ENCODE measurements at places on chromosomes 5 and 9.
A peak's percentile ranks its signal among the peaks of the same experiment; 100 is the strongest.

DNA sequence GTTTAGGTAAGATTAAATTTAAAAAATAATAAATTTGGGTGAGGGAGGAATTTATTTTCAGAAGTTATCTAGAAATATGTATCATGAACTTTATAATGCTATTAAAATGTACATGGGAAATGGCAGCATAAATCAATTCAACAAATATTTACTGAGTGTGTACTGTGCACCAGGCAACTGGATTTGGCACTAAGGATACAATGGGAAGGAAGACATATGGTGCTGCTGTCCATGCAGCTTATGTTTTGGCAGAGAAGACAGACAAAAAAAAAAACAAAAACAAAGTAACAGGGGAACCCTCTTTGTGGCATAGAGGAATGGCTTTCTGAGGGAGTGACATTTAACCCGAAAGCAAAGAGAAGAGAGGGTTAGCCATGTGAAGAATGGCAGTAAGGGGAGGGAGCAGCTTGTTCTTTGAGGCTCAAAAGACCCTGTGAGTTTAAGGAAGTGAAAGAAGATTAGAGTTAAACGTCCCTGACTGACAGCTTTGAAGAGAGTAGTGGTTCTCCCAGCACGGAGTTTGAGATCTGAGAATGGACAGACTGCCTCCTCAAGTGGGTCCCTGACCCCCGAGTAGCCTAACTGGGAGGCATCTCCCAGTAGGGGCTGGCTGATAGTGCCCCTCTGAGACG is 23.9 kb downstream of the CNTRL start:
- DNase-seq, result no peak

DNA sequence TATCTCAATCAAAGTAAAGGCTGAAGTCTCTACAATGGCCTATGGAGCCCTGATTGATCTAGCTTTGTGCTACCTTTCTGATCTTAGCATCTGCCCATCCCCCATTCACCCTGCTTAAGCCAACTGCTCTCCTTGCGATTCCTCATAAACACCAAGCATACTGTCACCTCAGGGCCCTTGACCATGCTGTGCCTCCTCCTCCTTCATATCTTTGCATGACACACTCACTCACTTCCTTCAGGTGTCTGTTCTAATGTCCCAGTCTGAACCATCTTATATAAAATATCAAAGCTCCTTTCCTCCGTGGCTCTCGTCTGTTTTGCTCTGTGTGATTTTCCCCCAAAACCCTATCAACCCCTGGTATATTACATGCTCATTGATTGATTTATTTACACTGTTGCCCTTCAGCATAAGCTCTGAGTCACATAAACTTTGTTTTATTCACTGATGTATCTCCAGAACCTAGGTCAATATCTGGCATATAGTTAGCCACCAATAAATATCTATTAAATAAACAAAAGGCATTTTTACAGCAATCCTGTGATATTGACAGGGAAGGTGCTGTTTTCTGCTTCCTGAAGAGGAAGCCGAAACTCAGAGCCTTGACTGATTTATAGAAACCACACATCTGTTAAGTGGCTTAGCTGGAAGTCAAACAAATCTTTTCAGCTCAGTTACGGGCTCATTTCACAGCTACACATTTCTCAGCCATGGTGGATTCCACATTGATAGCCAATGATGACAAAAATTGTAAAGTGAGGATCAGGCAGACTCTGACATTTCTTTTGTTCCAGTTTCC is 103.6 kb downstream of the BOD1 start:
- no peak for DNase-seq

GRCh38 chr5:133730866-133731265 is 118.5 kb upstream of the FSTL4 start:
- DNase-seq, result no peak

GRCh38 chr5:148956477-148957385 is 106.1 kb downstream of the SH3TC2 start:
- DNase-seq, result no peak

DNA sequence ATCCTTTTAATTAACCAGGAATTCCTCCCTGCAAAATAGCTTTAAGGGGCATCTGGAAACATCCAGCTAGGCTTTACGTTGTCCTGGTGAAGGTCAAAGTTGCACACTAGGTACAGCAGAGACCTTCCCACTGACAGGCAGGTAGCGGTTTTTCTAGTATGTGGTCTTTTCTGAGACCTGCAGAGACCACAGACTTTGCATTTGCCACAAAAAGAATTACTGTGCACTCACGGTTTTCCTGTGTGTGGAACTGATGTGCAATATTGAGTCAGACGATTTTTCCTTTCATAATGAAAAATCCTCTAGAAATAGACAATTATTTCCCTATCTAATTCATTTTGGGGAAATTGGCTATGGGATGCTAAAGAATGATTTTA is 417.0 kb upstream of the ADAMTSL1 start:
- DNase-seq, result no peak

GRCh38 chr5:112931473-112931872 is 9.4 kb upstream of the REEP5 start:
- no peak for DNase-seq

DNA sequence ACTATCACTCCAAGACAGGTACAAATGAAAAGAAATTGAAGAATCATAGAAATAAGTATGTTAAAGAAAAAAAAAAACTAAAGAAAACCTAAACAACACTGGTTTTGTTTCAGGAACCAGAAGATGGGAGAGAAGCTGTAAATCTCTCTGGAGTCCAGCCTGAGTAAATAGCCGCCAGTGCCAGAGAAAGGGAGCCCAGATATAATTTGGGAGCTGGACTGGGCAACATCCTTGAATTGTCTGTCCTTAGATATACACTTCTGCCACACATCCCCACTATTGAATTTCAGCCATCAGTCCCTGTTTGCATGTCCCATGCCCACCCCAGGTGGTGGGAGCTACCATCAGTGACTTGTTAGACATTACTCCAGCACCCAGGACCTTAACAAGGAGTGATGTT is 979.6 kb downstream of the DTWD2 start:
- DNase-seq, result no peak

GRCh38 chr5:13749766-13750165 is 194.7 kb downstream of the DNAH5 start:
- DNase-seq, result no peak

DNA sequence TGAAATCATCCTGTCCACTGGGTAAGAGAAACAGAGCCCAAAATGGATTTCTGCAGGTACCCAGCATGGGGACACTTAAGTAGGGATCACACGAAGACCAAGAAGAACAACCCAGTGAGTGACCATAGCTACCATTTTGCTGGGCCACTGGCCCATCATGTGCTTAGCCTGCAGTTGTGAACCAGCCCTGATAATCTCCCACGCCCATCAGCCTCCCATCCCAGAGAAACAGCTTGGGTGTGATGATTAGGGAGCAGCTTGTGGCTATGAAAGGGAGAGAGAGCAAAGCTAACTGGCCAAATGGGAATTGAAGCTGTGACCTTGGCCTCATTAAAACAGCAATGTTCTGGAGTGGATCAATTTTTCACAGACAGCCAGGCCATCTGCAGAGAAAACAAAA is 138.5 kb downstream of the SLC24A2 start:
- DNase-seq, result no peak

DNA sequence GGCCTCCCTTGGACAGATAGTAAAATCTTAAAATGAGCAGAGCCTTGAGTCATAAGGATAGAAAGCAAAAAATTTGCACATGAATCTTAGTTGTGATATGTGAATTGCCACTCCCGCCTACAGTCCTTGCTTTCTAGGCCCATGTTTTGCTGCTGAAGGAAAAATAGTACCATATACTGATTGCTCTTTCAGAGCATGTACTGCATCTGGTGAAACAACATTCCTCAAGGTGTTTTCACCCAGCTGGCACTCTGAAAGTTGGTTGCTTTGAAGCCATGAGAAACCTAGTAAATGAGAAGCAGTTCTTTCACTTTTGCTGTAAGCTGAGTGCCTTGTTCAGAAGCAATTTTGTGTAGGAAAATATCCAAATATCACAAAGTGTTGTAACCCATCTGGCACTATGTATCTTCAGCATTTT is 10.3 kb downstream of the CDC37L1 start:
- DNase-seq, result no peak

DNA sequence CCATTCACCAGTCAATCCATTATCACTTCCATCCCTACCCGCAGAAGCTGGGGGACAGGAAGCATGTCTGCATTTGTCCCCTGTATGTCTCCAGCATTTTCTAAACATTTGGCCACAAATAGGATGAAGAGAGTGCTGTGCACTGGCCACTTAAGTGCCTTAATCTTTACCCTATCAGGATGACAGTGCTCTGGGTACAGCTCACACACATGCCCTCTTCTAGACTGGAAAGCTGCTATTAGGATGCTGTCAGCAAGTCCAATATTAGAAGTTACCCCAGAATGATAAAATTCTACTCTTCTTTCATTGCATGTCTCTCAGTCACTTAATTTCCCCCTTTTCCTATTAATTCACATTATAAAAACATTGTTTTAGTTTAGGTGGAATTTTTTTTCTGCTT is 168.4 kb downstream of the RASEF start:
- no peak for DNase-seq

DNA sequence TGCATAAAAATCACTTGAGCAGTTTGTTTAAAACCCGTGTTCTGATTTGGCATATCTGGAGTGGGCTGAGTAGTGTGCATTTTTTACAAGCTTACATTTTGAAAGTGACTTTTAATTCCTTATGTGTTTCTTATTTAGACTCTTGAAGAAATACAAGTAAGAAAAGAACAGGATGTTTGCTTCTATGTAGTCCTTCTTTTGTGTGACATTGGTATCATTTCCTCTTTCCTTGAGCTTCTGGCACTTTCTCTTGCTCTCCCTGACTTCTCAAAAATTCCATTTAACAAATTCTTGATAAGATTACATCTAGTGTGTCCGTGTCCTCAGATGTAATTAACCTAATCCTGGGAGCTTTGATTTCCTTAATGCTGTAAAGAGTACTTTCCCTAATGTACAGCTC is 12.5 kb downstream of the GARNL3 start:
- no peak for DNase-seq

DNA sequence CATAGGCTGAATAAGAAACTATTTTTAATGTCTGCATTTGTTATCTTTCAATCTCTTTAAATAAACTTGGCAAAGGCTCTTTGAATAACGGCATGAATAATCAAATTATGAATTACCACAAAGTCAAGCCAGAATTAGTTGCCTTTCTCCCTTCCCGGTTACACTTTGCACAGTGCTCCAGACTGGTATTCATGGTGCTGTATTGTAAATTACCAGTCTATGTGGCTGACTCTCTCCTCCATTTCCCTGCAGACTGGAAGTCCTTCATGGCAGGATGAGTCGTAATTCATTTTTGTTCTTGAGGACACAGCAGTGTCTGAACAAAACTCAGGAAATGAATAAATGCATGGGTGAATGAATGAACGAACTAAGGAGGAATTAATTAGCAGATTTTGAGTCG is 142.9 kb downstream of the GNA14 start:
- DNase-seq, result no peak

DNA sequence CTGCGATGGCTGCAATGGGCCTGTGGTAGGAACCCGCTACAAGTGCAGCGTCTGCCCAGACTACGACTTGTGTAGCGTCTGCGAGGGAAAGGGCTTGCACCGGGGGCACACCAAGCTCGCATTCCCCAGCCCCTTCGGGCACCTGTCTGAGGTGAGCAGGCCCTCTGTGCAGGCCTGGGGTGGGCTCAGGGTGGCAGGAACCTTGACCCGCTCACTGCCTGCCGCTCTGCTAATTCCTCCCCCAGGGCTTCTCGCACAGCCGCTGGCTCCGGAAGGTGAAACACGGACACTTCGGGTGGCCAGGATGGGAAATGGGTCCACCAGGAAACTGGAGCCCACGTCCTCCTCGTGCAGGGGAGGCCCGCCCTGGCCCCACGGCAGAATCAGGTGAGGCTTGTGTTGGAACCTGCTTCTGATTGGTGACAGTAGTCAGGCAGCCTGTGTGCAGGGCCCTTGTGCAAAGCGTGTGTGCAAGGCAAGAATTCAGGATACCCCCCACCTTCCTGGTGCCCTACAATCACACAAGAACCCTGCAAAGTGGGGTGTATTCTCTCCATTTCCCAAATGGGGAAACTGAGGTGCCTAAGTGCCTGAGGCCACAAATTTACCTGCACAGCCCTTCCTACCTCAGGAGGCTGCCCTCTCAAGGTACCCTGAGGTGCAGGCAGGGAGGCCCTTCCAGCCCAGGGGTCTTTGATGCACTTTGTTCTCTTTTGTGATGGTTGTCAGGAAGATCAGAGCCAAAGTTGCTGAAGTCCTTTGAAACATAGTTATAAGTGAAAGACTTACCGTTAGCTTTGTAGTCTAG is 3.4 kb downstream of the SQSTM1 start:
- DNase-seq, result no peak

DNA sequence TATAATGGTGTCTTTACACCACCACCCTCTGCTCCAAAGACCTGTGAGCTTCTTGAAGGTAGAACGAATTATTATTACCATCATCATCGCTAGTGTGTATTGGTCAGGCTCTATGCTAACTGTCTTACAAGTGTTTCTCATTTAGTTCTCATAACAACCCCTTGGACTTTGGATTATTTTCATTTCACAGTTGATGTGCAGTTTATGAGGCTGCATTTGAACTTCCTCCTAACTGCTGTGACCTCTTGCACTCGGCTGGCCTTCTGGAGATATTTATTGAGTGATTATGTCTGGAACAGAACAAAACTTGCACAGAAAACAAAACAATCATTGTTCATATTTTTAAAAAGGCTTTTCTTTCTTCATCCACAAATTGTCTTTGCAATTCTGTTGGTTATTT is 306.3 kb upstream of the SGCD start:
- DNase-seq, result no peak

DNA sequence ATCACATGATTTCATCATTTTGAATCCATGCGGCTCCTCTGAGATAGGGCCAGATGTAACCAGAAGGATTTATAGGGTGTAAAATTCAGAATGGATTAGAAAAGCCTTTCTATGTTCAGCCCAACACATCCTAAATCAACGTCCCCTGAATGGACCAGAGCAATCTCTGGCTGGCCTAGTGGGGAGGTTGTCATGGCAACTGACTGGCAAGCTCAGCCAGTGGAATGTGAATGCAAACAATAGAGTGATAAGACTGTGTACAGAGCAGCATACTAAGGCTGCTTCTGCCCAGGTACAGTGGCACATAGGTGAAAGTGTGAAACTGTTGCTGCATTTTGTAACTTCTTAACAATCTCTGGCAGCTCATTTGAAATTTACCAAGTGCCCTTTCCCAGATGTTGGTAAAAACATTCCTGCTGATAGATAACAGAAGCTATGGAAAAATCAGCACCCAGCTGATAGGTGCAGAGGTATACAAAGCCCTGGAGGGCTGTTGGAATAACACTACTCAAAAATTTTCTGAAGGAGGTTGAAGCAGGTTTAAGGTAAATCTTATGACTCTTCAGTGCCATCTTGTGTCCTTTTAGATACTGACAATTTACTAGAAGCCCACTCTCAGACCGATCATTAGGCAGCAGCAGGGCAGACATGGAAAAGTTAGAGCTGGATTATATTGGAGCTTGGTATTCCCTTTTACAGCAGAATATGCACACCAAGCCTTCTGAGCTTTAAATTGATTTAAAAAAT is 267.2 kb downstream of the RAB3C start:
- peak; percentile 23 for DNase-seq

- DNase-seq, result no peak
Observed at GRCh38 chr5:1806974-1807373, 5.8 kb downstream of the NDUFS6 start.

GRCh38 chr9:744046-744712 is 97.3 kb upstream of the DMRT1 start:
- DNase-seq, result no peak

- DNase-seq, result no peak
Observed at GRCh38 chr9:70485273-70485858, 70.9 kb upstream of the KLF9 start.

- no peak for DNase-seq
Observed at GRCh38 chr5:9533096-9533495, 12.8 kb downstream of the SEMA5A start.

Measured in Caki2 (cell line).